ENCODE measurements at places on chromosomes 2 and 18. TPM values are rescaled to one million over a fixed set of nuclear protein-coding genes. Genes with fewer than 3 reads are reported as not detected.
A peak's percentile ranks its signal among the peaks of the same experiment; 100 is the strongest.

Gene OXER1
- 5.4 TPM for polyA plus RNA-seq

- DNase-seq, result no peak
Measured at GRCh38 chr2:212970132-212970531, 181.3 kb downstream of the IKZF2 start.

DNA sequence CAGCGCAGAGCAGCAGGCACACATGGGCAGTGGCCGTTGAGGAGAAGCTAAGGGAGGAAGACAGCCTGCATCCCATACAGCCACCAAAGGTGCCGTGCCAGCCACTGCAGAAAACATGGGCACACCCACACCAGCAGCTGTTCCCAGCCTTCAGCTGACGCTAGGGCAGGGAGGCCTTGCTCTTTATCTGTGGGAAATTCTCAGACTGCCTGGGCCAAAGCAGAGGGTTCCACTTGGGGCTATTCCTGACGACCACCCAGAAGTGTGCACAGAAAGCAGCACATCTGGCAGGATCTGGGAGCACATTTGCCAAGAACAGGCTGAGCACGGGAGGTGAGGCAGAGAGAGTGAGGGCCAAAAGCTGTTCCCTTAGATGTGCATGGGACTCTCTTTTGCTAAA lies 101.3 kb upstream of the SOX11 start:
- no peak for DNase-seq

Gene TLX2
- not detected for polyA plus RNA-seq

DNA sequence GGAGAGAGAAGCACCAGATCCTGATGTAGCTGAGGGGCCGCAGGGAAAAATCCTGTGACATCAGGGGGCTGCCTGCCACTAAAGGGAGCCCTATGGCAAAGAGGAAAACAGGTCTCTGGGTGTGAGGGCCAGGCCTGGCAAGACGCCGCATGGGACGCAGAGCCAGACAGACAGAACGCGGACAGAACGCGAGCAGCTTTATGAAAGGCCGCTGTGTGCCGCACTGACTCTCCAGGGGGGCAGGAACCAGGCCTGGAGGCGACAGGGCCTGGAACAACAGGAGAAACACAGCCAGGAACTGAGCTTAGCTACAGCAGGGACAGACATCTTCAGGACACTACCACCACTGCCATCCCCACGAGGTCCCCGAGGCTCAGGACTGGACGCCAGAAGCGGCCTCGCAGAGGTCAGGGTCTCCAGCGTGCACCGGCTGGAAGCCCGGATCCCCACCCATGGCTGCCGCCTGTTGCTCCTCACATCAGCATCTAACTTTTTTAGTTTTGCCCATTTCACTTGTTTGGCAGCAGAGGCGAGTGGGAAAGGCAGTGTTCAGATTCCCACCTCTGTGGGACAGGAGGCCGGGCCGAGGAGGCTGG lies 131.6 kb downstream of the VAPA start:
- no peak for DNase-seq

DNA sequence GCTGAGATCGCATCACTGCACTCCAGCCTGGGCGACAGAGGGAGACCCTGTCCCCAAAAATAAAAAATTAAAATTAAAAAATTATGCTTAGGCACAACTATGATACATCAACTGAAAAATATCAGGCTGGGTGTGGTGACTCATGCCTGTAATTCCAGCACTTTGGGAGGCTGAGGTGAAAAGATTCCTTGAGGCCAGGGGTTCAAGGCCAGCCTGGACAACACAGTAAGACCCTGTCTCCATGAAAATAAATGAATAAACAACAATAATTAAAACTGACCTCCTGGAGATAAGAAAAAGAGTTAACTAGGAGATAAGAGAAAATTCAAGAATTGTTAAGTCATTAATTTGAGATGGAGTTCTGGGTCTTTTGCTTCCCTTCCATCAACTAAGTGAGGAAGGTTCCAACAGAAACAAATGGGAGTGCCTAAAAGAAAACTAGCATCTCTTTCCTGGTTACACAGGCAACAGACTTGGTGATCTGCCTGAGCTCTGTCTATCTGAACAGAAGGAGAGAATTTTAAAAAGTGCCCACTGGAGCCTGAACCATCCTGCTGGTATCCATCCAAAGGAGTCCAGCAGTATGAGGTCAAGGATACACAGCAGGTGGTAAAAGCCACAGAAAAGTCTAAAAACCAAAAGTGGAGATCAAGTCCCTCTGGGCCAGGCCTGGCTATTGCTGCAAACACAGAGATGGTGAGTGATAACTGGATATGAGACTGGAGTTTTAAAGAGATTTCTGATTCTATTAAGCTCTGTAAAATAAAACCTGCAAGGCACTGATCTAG lies 8.8 kb downstream of the PPM1G start:
- no peak for DNase-seq

DNA sequence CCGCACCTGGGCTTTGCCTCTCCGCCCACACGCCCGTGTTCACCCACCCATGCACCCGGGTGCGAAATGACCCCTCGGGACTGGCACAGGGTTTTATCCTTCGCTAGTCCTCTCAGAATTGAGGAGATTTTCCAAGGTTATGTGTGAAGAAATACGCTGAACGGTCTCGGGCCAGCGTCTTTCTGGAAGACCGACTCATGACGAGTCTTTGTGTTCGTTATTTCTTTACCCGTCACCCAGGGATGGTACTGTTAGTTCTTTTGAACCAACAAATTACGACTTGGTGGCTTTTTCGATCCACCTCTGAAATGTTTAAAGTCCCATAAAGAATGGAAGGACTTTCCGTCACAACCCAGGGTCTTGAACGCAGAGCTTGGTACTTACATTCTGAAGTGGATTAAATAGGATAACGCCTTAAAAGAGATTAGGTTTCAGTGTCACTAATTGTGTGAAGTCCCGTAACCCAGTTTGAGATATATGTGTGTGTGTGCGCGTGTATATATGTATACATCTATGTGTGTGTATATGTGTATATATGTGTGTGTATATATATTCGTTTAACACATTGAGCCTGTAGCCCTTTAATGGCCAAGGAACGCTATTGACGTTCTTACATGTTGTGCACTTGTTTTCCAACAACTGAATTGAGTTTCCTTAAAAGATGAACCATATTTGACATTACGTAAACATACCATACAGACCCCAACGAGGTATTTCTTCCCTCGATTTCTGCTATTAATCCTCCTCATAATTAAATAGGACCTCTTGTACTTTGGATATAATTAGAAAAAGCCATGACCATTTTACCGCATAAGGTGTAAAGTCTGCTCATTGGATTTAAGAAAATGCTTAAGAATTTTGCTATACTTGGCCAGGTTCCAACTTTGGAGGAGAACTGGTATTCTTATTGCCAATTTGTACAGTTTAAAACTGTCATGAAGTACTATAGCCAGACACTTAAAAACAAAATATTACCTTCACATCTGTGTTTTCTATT lies 889 bp downstream of the ZC3H15 start:
- peak; percentile 46 for DNase-seq

Gene AQP12A
- not detected for polyA plus RNA-seq

- peak; percentile 25 for DNase-seq
Measured at GRCh38 chr18:48033790-48034650, 103.6 kb upstream of the SMAD2 start.

DNA sequence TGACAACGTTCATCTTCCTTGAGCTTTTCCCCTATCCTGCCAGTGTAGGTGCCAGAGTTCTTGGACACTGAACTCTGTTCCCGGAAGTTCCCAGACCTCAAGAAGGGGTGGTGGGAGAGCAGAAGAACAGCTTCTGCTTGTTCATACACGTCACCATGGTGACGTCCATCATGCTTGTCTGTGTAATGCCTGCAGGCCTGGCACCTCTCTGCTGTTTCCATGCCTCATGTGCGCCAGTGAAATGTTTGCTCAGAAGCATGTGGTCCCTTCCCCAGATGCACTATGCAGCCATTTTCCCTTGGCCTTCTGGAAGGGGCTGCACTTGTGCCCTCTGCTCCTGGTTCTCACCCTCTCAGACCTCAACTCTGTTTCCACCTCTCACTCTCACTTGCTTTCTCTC lies 210.8 kb upstream of the NABP1 start:
- DNase-seq, result no peak

- no peak for DNase-seq
Measured at GRCh38 chr18:60228609-60229595, 143.7 kb downstream of the MC4R start.

Gene ZBTB7C
- 1.8 TPM for polyA plus RNA-seq

DNA sequence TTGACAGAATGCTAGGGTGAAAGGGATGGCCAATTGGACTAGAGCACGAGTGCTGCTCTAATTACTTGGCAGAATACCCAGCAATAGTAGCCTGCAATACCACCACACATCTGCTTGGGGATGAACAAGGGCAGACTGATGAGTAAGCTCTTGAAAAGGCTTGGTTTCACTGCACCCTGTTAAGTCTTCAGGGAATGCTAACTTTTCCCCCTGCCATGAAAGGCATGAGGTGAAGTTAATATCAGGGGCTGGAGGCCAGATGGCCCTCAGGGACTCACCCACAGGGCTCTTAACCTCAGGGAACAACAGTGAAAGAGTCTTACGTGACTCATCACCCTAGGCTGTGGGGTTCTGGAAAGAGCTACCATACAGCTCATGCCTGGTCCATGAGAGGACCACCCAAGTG lies 51.7 kb upstream of the MYL1 start:
- no peak for DNase-seq

DNA sequence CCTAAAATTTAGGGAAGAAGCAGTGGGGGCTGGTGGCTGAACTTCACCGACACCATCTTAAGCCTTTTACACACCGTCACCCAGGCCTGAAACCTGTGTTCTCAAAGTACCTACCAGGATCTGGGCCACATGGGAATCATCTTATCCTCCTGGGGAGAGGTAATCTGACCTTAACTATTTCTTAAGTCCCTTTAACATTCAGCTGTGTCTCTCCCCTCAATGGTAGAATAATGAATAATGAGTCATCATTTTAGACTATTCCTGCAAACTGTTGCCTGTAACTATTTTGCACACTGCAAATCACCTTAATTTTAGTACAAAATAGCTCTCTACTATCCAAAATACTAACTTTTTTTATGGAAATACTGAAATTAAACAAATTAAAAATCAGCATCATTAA lies 149.4 kb upstream of the KLF7 start:
- DNase-seq, result no peak

Gene MAB21L4
- 28.5 TPM for polyA plus RNA-seq

Gene SALL3
- 5.5 TPM for polyA plus RNA-seq

Gene SCYGR4
- polyA plus RNA-seq, result not detected

DNA sequence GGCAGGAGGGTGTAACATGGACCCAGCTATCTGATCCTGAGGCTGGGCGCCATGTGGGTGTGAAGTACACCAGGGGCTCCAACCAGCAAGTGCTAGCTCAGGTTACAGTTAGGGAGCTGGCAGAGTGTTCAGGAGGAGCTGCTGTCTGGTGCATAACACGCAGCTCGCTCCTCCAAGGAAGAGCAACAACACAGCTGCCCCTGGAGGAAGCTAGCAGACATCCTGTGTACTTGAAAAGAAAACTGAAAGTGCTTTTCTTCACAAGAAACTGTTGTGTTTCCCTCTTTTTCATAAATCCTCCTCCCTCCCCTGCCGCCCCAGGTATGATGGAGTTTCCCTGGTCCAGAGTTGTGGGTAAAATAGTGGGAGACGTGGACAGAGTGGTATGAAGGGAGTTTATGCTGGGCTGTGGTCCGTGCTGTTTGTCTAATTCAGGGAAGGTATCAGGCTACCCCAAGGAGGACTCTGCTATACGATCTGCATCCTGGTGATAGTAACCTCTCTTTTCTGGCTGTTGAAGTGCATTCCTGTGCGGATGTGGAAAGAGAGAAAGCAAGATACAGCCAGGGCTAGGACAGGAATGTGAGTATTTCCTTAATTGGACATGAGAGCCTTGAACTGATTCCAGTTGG lies 6.1 kb upstream of the LBH start:
- DNase-seq, result peak; percentile 91

GRCh38 chr18:5527603-5528002 lies 16.2 kb downstream of the EPB41L3 start:
- no peak for DNase-seq

DNA sequence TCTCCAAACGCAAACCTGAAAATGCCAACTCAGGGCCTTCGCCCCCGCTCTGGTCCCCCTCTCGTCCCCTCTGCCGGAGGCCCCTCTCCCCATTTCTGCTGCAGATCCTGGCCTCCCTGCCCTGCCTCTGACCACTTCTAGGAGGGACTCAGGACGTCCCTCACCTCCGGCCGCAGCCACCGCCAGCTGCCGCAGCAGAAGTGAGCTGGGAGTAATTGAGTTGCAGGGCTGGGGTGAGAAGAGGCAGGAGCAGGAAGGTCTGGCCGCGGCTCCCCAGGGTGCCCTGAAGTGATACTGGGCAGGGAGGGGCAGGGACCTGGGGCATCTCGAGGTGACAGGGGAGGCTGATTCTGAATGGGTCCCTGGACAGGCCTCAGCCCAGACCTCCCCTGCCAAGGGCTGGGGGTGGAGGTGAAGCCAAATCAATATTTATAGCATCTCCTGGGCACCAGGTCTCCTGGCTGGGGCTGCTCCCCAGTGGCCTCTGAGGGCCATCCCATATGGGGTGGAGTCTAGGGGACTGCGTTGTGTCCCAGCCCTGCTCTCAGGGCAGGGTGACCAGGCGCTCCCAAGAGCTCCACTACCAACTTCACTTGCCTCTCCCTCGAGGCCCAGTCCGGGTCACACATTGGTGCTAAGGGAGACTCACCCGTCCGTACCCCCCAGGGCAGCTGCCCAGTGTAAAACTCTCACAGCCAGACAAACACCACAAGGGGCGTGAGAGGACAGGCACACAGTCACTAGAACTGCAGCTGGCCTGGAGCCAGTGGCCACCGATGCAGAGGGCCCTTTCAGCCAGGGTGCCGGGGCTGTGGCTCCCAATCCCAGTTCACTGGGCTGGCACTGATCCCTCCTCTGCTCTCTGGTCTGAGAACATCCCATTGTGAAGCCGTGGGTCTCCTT lies 33.0 kb downstream of the KCNIP3 start:
- DNase-seq, result no peak

- no peak for DNase-seq
Measured at GRCh38 chr2:20674309-20674965, 7.5 kb downstream of the GDF7 start.

DNA sequence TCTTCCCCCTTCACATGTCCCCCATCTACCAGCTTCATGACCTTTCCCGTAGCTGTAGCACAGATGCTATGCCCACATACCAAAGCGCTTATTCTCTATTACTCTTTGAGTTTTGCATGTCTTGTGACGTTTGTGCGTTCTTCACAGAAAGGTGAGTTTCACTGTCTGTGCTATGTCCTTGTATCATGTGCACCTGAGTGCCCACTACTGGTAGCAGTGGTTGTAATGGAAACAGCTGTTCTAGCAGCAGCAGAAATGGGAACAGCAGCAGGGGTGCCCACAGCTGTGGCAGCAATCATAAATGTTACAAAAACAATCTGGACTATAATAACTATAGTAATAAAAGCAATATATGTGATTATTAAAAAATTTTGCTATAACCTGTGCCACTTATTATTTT lies 127.1 kb downstream of the STK39 start:
- no peak for DNase-seq

Gene C2orf74
- 47.6 TPM for polyA plus RNA-seq

Gene EMILIN2
- 4.3 TPM for polyA plus RNA-seq

- DNase-seq, result no peak
Measured at GRCh38 chr18:5841518-5841917, 53.8 kb downstream of the TMEM200C start.

- DNase-seq, result no peak
Measured at GRCh38 chr2:182831101-182831500, 35.3 kb downstream of the FRZB start.

- no peak for DNase-seq
Measured at GRCh38 chr2:232372231-232373208, 6.0 kb upstream of the ALPP start.
